ENCODE measurements at places on chromosomes 6 and 20.

DNA sequence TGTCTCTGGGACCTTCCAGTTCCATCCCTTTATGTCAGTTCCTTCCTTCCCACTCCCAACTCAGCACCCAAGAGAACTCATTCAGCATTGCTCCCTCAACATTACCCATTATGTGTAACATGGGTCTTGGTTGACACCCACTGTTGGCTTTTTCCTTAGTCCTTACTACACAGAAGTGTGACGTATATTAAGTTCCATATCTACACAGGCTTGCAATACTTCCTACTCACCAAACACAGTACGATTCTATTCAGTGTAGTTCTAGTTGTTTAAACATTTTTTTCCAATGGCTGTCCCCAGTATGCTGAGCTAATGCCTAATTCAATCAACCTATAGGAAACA, 37.7 kb downstream of the ARHGAP18 start:
- no peak for DNase-seq

GRCh38 chr20:24432046-24432442, 37.4 kb upstream of the SYNDIG1 start:
- DNase-seq: no peak

DNA sequence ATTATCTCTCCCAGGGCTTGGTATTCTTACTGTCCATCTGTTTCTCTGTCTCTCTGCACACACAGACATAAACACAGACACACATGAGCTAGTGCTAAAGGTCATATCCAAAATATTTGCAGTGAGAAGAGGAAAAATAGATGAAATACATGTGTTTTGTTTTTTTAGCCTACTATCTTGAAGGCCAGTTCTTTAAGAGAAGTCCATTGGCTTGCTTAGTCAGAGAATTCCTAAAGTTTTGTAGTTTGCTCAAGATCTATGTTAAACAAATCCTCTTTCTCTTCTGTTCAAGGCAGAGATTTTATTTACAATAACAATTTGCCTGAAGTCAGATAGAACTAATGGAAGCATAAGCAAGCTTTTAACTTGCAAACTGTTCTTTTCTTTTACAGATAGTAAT, 120.0 kb upstream of the AKIRIN2 start:
- DNase-seq: no peak

- DNase-seq: no peak
Observed at GRCh38 chr6:34284563-34285447, 36.0 kb upstream of the SMIM29 start.

DNA sequence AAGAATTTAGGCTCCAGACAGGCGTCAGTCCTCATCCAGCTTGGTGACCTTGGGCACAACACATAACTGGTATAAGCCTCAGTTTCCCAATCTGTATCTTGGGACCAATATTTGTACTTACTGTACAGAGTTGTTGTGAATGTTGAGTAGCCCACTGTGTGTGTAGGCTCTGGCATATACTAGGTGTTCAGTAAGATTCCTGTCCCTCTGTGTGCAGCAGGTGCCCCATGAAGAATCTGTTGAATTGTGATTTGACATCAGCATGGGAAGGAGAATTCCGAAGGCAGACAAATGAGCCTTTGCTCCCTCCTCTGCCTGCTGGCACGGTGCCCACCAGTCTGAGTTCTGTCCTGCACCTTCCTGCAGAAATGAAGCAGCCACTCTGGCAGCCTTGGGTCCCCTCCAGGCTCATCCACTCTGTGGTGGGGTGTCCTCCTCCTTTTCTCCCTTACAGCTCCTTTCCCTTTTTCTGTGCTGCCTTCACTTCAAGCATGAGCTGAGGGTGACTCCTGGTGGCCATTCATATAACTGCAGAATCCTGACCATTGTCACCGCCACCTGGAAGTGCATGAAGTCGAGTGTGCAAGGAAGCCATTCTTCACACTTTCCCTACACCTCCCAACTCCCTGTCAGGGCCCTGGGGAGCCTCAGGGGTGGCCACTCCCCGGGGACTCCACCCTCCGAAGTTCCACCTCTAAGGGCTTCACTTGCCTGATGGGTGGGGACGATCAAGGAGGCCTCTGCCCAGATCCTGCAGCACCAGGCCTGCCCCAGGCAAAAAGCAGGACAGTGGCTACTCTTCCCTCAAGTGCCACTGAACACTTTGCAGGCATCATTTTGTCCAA, 48.2 kb downstream of the MRPL14 start:
- DNase-seq: no peak

GRCh38 chr6:153096031-153096430, 35.1 kb downstream of the RGS17 start:
- no peak for DNase-seq

DNA sequence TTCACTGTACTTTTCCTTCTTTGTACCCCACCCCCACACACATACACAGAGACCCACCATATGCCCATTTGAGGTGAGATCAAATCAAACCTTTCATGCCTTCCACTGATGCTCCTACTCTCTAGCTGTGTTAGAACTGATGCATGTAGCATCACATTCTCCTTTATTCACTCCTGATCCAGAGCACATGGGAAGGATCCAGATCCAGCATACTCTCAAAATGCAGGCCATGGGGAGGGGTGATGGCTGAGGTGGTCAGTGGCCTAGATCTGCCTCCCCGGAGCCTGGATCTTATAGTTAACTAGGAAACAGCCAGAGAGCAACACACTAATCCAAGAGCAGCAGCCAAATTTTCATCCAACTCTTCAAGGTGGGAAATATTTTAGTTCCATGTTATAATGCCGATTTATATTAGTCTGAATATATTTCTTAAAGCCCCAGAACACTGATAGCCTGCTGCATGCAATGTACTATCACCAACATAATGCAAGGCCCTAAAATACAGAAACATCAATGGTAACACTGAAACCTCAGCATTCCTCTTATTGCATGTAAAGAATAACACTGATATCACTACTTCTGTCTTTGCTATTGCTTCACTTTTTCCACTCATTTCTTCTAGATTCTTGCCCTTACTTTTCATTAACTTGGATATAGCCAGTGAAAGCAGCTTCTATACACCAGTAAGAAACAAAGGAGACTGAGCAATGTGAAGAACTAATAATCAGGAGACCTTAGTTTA, 126.8 kb upstream of the BEND6 start:
- DNase-seq: no peak

- no peak for DNase-seq
Observed at GRCh38 chr20:39269493-39270217, 307.5 kb downstream of the DHX35 start.

DNA sequence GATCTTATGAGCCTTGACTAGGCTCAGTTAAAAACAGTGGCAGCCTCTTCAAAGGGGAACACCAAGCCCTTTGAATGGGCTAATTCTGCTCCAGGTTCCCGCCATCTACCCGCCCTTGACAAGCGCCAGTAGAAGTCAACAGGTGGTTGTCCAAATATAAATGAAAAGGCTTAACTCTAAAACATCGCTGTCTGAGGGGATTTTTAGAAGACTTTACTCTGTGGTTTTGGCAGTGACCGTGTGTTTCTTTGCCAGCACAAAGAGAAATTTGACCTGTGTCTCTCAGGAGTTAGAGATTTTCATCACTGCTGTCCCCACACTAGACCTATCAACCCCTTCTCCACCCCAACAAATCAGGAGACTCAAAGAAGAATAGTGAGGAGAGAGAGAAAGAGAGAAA, 19.8 kb upstream of the SIM1 start:
- no peak for DNase-seq

- DNase-seq: no peak
Observed at GRCh38 chr6:92292067-92292466, 1127.3 kb downstream of the EPHA7 start.

- no peak for DNase-seq
Observed at GRCh38 chr6:107179004-107179403, 63.7 kb upstream of the BEND3 start.
